ENCODE measurements at places on chromosomes 3 and 15.

- DNase-seq, result no peak
Observed at GRCh38 chr3:14616606-14617507, 34.7 kb upstream of the CCDC174 start.

DNA sequence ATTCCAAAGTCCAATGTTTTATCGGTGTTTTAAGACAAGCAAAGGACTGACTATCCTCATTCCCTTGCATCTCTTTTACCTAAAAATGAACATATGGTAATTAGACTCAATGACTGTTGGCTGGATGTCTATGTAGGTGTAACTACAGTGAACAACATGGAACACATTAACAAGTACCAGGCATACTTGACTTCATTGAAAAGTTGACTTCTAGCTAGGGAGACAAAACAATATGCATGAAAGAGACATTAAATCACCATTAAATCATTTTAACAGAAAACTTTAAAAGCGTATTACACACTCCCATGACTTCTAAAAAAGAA lies 34.3 kb upstream of the ANPEP start:
- no peak for DNase-seq

DNA sequence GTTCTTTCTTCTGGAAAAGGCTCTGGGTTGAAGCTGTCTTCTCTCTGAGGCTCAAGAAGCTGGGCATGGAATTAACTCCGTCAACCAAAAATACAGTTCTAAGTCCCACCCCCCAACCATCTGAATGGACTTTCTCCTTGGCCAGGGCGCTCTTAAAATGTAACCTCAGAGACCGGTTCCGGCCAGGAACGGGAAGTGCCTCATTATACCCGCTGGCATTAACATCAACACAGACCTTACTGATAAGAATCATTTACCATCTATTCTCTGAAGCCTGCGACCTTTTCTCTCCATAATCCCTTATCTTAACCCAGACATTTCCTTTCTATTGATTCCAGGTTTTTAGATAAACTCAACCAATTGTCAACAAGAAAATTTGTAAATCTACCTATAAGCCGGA lies 64.7 kb downstream of the ATP1B3 start:
- DNase-seq, result no peak

GRCh38 chr3:6079561-6080179 lies 781.2 kb upstream of the GRM7 start:
- no peak for DNase-seq

DNA sequence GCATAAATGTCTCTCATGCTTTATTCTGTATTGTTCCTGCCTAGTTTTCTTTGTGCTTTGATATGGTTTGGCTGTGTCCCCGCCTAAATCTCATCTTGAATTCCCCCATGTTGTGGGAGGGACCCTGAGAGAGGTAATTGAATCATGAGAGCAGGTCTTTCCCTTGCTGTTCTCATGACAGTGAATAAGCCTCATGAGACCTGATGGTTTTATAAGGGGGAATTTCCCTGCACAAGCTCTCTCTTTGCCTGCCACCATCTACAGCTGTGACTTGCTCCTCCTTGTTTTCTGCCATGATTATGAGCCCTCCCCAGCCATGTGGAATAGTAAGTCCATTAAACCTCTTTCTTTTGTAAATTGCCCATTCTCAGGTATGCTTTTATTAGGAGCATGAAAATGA lies 1596.6 kb downstream of the SI start:
- no peak for DNase-seq

DNA sequence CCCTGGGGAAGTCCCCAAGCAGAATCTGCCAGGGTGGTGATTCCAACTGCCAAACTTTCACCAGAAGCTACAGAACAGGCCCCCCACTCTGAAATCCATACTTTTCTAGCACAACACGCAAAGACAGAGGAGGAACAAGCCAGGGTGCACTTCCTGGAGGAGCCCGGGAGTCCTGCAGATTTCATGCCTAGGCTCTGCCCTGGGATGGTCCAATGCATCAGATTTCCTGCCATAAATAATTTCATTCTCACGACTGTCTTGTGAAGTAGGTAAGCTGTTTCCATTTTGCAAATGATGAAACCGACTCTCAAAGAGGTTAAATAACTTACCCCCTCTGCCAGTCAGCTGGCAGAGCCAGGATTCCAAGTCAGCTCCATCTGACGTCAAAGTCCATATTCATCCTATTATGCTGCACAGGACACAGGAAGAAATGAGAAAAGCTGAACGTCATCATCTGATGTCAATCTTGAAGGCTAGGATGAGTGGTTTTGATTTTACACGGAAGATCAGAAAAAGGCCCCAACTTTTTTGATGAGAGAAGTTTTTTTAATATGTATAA lies 134.8 kb upstream of the IGF1R start:
- no peak for DNase-seq

- DNase-seq, result no peak
Observed at GRCh38 chr3:144052275-144052674, 80.7 kb downstream of the DIPK2A start.

DNA sequence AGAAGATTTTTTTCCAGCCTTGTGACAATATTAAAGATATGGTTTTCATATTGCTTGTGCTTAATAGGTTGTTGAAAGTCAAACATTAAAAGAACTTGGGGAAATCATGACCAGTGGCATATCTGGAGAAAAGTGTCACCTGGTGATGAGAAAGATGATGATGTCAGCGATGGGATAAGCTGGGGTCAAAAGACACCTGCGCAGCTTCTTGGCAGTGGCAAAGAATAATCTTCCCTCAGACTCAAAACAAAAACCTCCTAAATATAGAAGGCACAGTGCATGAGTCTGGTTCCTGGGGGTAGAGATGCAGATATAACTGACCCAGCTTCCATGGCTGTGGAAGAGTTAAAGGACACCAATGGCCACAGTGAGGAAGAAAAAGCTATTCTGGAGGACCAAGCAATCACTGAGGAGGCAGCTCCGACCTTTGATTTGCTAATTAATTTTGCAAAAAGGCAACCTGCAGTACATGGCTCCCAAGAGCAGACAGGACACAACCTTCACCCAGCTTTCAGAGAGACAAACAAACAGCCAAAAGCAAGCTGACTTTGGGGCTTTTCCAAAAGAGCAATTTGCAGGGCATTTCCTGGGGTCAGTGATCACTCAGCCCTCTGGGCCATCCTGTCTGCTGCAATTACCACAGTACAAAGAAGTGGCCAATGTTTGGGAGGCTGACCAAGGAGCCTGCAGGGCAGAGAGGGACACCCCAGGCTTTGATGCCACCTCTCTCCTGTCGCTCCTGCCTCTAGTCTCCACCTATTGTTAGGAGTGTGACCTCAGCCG lies 17.6 kb upstream of the SEMA5B start:
- DNase-seq, result no peak

GRCh38 chr3:179921500-179921899 lies 115.2 kb downstream of the PEX5L start:
- DNase-seq, result no peak

DNA sequence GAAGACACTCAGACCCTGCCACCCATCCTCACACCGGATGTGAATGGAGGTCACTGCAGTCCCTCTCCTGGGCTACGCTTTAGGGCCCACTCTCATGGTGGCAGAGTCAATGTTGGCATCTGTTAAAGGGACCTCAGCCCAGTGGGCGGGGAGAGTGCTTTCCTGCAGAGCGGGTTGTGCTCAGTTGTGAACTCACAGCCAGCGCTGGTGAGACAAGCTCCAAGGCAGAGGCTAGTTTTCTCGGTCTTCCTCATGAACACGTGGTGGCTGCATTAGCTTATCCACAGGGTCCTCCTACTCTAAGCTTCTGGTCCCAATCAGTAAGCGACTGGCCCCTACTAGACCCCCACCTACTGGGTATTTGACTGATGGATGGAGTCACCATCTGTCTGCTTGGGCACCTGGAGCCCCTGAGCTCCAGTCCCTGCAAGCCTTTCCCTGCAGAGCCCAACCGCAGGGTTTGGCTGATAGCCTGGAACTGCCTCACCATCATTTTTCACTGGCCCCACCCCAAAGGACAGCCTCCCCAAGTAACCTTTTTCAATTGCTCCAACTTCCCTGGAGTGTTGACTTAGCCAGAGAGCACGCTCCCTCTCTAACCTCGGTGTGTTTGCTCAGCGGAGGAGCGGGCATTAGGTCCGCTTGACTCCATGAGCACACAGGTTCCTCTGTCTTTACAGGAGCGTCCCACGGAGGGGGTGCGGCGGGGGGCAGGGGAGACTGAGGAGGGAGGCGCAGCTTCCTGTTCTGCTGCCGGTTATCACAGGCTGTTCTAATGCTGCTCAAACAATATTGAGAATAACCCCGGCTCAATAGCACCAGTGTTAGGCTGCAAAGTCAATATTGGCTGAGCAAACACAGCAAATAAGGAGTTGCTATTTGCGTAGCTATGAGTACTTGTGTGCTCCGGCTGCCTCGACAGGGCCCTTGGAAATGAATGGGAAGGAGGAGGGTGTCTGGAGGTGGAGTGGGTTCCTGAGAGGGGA lies 141.7 kb downstream of the RPLP1 start:
- DNase-seq, result no peak

GRCh38 chr3:143302638-143303171 lies 183.1 kb downstream of the CHST2 start:
- DNase-seq, result no peak

DNA sequence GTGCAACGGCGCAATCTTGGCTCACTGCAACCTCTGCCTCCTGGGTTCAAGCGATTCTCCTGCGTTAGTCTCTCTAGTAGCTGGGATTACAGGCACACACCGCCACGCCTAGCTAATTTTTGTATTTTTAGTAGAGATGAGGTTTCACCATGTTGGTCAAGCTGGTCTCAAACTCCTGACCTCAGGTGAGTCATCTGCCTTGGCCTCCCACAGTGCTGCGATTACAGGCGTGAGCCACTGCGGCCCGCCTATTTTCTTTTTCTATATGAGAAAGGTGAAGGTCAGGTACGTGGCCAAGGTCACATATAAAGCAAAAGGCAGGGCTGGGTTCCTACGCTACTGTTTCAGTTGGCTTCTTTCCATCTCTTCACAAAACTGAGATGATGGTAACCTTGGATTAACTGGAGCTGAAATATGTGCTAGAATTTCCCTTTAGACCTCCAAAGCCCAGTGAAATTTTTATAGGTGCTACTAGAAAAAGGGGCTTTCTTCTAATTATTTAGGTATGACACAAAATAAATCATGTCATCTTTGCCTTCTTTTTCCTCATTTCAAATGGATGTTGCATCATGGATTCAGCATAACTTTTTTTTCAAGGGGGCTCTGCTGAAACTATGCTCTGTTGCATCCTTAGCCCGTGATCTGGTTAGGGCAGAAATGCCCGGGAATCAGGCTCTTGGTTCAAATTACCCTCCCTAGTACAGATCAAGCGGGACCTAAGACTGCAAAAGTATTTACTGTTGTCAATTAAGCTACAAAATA lies 68.5 kb downstream of the MYO1E start:
- no peak for DNase-seq

DNA sequence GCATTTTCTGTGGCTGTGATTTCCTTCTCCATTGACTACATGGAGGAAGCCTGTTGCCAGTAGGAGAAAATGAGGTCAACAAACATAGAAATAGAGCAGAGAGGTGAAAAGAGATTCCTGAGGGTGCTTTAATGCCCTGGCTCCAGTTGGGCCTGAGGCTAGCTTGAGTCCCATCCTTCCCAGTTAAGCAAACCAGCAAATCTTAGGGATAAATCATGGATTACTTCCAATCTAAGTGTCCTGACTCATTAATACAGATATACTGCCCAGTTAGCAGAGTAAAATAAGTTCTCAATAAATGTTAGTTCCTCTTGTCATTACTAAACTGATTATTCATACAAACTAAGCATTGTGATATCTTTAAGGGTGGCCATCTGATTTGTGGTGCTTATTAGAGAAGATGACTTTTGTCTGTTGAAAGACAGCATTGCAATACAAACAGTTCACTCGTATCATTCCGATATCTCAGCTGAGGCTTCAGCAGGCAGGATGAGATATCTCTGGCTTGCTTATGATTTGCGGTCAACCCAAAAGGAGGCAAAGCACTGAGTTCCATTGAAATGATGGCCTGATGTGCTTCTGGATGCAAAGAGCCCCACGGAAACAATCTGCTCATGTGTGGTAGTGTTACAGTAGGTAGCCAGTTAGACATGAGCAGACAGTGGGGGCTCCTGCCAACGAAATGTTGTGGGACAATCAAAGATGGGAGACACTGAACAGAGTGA lies 6.6 kb upstream of the STARD5 start:
- DNase-seq, result no peak

- no peak for DNase-seq
Observed at GRCh38 chr3:31810991-31811433, 170.1 kb downstream of the OSBPL10 start.

GRCh38 chr3:32198714-32199113 lies 39.8 kb upstream of the CMTM8 start:
- DNase-seq, result no peak

- DNase-seq, result no peak
Observed at GRCh38 chr3:172580680-172581401, 57.6 kb upstream of the TNFSF10 start.

DNA sequence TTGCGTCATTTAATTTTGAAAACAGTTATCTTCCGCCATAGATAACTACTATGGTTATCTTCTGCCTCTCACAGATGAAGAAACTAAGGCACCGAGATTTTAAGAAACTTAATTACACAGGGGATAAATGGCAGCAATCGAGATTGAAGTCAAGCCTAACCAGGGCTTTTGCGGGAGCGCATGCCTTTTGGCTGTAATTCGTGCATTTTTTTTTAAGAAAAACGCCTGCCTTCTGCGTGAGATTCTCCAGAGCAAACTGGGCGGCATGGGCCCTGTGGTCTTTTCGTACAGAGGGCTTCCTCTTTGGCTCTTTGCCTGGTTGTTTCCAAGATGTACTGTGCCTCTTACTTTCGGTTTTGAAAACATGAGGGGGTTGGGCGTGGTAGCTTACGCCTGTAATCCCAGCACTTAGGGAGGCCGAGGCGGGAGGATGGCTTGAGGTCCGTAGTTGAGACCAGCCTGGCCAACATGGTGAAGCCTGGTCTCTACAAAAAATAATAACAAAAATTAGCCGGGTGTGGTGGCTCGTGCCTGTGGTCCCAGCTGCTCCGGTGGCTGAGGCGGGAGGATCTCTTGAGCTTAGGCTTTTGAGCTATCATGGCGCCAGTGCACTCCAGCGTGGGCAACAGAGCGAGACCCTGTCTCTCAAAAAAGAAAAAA lies 1.2 kb downstream of the B2M start:
- no peak for DNase-seq

- no peak for DNase-seq
Observed at GRCh38 chr3:37456781-37457180, 282.4 kb upstream of the LRRFIP2 start.

GRCh38 chr3:187491371-187491770 lies 123.2 kb downstream of the RTP4 start:
- no peak for DNase-seq

- DNase-seq, result no peak
Observed at GRCh38 chr3:33312361-33312760, 35.1 kb downstream of the FBXL2 start.

DNA sequence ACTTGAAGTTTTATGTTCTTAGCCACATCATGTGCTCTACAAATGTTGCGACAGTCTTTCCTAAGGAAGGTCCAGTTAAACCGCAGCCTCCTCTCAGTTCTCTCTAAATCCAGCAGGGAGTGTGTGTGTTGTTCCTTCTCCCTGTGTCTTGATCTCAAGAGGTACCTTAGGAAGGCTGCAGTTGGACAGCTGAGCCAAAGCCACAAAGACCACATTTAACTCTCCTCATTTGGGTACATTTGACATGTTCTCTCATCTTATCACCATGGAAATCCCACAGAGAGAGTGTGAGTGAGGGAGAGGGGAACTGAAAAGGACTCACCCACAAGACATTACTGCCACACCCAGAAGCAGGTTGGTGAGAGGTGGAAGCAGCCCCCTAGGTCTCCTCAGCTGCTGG lies 79.5 kb downstream of the CD200R1L start:
- DNase-seq, result no peak

- no peak for DNase-seq
Observed at GRCh38 chr15:70269311-70269911, 171.7 kb upstream of the TLE3 start.

GRCh38 chr3:53166206-53166605 lies 5.2 kb downstream of the PRKCD start:
- no peak for DNase-seq

- no peak for DNase-seq
Observed at GRCh38 chr3:62585861-62586260, 212.5 kb upstream of the FEZF2 start.

Data from Panc1 (cell line).